Muscle of arm (tissue), 14 donors: ENCODE measurements at places on chromosomes 13 and 19. TPM values are rescaled to one million over a fixed set of nuclear protein-coding genes. Genes with fewer than 3 reads are reported as not detected.

Gene SLC1A6
- polyA plus RNA-seq: not detected

Gene PSG11
- 0.70 TPM for polyA plus RNA-seq

GRCh38 chr13:21549633-21550032 is 54.3 kb downstream of the MICU2 start:
- DNase-seq: no peak

- DNase-seq: no peak
These were observed 20.0 kb downstream of the DIAPH3 start for GRCh38 chr13:60143775-60144174.

Gene JAK3
- polyA plus RNA-seq: 1.6 TPM

Gene CCDC70
- polyA plus RNA-seq: not detected

Gene ACER1
- not detected for polyA plus RNA-seq

Gene POU2F2
- polyA plus RNA-seq: 6.1 TPM

DNA sequence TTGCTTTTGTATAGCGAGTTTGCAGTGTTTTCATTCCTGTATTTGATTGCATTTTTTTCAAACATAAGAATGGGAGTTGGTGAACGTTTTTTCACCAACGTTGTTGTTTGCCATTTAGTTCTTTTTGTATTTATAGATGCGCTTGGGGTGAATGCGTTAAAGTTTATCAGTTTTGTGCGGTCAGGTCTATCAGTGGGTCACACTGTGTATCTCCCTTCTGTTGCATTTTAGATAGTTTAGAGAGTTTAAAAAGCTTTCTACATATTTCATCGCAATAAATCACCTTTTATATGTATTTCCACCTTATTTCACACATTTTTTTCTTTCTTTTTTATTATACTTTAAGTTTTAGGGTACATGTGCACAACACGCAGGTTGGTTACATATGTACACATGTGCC is 16.4 kb downstream of the OR7A5 start:
- DNase-seq: no peak

GRCh38 chr19:58279042-58279924 is 528 bp downstream of the ZNF8 start:
- DNase-seq: peak; percentile 69

Gene CAPN12
- 2.9 TPM for polyA plus RNA-seq

- DNase-seq: no peak
These were observed 9.7 kb upstream of the LENG8 start for GRCh38 chr19:54439174-54439851.

DNA sequence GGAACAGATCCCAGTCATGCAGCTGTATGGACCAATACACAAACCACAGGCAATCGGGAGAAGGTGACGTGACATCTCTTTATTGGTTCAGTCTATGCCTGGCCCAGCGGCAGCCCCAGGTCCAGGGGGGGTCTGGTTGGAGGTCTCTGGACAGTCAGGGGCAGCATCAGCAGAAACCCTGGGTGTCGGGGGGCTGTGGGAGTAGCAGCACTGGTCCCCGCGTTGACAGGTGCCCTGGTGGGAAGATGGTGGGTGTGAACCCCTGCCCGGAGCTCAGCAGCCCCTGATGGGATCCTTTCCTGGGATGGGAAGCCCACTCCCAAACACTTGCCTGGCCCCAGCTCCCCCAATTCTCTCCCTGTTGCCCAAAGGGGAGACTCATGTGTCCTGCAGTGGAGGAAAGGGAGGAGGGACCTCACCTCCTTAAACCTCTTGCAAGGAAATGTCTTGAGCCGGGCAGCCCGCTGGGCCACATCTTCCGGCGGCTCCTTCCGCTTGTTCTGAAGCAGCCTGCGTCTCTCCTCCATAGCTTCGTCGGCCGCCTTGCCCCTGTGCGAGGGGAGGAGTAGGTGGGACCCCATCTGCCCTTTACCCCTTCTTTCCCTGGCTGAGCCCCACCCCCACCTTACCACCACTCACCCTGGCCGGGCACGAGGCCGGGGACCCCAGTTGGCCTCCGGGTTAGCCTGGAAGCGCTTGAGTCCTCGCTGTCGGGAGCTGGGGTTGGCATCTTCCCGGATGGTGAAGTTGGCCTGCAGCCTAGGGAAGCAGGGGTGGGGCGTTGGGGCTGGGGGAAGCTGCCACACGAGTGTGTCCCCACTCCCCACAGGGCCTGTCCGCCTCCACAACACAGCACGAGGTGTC is 2.4 kb upstream of the LYL1 start:
- no peak for DNase-seq

DNA sequence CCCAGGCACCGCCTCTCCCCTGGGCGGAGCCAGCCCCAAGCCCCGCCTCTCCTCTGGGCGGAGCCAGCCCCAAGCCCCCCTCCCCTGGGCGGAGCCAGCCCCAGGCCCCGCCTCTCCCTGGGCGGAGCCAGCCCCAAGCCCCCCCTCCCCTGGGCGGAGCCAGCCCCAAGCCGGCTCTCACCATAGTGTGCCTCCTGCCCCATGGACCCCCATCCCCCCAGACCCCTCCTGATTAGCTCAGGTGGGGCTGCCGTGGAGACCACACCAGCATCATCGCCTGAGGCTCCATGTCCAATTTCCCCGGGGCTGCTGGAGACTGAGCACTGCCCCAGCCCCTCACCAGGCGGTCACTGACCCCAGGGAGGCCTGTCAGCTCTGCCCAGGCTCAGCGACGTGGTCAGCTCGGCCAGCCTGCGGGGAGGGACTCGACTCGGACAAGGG is 4.2 kb upstream of the MADCAM1 start:
- no peak for DNase-seq

Gene LILRA1
- polyA plus RNA-seq: 0.32 TPM

DNA sequence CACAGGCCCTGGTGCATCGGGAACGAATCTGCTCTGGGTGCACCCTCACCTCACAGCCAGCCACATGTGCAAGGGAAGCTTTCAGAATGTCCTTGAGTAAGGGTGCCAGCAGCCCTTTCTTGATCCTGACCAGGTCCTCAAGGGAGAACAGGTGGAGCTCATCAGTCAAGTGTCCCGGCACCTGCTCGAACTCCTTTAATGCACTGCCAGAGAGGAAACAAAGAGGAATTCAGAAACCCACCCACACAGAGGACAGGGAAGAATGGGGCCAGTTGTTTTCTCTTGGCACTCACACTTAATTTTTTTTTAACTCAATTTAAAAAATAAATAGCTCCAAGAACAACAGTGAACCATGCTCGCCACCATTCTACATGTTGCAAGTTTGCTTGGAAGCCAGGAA is 41.7 kb downstream of the RUBCNL start:
- peak; percentile 37 for DNase-seq

GRCh38 chr19:55687281-55688201 is 12.5 kb downstream of the EPN1 start:
- DNase-seq: no peak

Gene ZNF497
- polyA plus RNA-seq: 1.8 TPM

GRCh38 chr19:39497996-39498797 is 550 bp upstream of the DLL3 start:
- no peak for DNase-seq

Gene SIGLEC10
- polyA plus RNA-seq: 0.73 TPM

DNA sequence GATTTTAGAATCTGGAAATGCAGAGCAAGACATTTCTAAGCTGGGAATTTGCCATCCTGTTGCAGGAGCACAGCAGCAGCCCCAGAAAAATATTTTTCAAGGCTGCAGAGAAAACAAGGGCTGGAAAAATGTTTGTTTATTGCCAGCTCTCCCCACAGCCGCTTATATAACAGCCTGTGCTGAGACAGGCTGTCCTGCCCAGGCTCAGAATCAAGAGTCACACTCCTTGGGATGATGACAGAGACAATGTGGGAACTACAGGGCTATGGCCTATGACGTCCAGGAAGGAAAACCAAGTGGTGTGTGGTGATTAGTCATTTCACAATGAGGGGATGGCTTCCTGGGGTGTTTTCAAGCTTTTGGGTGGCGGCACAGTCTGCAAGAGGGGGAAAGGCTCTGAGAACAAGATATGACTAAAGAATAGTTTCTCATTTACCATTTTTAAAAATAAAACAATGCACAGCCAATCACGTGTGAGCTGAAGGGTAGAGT is 136.3 kb upstream of the SERP2 start:
- DNase-seq: peak; percentile 69

- DNase-seq: no peak
These were observed 3.2 kb upstream of the PVR start for GRCh38 chr19:44640518-44640917.

DNA sequence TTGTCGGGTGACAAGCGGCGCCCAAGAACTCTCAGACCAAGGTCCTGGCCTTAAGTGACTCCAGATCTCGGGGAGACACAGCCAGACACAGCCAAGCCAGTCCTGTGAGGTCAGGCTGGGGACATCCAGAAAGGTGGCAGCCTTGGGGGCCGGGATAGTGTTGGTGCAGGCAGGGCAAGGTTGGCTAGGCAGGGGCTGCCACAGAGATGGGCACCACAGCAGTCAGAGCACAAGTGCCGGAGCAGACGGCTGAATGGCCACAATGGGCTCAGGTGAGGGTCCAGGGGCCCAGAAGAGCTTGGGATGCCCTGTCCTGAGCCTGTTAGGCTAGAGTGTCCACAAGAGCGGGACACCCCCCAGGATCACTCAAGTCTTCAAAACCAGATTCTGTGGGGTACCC is 32.2 kb downstream of the MAU2 start:
- DNase-seq: no peak

- DNase-seq: no peak
These were observed 62.9 kb upstream of the KLF2 start for GRCh38 chr19:16261584-16262368.

- no peak for DNase-seq
These were observed 220.9 kb downstream of the FOXO1 start for GRCh38 chr13:40445557-40445990.

Gene XRCC1
- polyA plus RNA-seq: 50.6 TPM

DNA sequence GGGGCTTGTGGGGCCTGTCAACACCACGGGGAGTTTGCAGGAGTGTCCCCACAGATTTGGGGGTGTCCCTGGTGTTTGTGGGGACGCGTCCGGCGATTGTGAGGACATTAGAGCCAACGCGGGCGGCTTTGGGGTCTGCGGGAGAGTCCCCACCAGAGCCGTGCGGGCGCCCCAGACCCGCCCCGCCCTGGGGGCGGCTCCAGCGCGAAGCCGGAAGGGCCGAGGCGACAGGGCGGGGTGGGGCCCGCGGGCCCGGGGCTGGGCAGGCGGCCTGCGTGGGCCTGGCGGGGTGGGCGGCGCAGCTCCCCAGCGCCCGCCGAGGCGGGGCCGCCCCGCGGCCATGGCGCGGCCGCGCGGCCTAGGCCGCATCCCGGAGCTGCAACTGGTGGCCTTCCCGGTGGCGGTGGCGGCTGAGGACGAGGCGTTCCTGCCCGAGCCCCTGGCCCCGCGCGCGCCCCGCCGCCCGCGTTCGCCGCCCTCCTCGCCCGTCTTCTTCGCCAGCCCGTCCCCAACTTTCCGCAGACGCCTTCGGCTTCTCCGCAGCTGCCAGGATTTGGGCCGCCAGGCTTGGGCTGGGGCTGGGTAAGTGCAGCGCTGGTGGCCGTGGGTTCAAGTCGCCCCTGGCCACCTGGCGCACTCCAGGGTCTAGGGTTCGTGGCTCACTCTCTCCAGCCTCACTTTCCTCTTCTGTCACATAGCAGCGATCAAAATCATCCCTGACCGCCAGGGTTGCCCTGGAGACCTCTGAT is 10.3 kb downstream of the PDE4A start:
- no peak for DNase-seq

Gene SERTM1
- 0.32 TPM for polyA plus RNA-seq

Gene OLFM2
- polyA plus RNA-seq: 36.8 TPM
